ENCODE measurements at places on chromosomes 12 and 14.

GRCh38 chr14:100679707-100680438 is 46.8 kb upstream of the DLK1 start:
- no peak for DNase-seq

DNA sequence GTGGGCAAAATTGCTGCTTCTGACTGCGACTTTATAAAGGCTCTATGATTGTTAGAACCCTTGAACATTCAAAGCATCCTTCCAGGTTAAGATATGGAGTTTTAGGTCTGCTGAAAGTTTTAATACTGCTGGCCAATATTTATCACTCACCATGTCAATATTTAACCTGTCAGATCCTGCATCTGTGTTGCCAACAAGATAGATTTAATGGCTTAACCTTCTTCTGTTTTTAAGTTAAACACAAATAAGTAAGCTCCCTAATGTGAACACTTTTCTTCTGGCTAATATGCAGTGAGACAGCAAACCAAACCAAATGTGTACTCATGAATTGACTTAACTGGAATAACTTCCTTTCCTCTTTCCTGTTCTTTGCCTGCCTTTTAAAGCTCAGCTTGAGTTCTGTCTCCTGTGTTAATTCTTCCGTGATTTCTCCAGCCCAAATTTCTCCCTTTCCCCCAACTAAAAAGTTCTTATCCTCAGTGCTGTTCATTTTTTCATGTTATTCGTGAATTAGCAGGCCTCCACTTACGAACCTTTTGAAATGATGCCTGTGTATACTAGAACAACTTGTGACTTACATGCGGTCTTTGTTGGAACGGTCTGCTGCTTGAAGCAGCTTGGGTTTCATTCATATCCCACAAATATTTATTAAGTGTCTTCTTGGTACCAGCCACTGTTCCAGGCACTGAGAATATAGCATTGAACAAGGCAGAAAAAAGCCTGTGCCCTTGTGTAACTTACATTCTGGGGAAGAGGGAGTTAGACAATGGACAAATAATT is 9.1 kb downstream of the FBXW8 start:
- DNase-seq = no peak

DNA sequence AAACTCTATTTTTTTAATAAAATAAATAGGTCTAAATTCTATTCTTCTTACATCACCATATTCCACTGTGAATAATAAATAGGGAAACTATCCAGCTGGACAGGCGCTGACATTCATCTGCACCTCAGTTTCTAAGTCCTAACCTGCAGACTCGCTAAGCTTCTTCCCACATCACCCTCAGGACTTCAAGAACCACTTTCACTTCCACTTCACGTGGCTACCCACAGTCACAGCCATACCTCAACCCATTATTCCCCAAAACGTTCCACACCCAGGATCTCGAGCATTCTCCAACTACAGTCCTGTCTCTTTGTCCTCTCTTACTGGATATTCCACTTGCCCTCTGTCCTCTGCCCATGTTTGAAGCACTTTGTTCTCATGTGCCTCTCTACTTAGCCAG is 71.1 kb downstream of the C2CD5 start:
- no peak for DNase-seq

GRCh38 chr12:104455578-104456416 is 951 bp upstream of the CHST11 start:
- DNase-seq = no peak

GRCh38 chr14:56886471-56887062 is 76.3 kb upstream of the OTX2 start:
- DNase-seq = no peak

DNA sequence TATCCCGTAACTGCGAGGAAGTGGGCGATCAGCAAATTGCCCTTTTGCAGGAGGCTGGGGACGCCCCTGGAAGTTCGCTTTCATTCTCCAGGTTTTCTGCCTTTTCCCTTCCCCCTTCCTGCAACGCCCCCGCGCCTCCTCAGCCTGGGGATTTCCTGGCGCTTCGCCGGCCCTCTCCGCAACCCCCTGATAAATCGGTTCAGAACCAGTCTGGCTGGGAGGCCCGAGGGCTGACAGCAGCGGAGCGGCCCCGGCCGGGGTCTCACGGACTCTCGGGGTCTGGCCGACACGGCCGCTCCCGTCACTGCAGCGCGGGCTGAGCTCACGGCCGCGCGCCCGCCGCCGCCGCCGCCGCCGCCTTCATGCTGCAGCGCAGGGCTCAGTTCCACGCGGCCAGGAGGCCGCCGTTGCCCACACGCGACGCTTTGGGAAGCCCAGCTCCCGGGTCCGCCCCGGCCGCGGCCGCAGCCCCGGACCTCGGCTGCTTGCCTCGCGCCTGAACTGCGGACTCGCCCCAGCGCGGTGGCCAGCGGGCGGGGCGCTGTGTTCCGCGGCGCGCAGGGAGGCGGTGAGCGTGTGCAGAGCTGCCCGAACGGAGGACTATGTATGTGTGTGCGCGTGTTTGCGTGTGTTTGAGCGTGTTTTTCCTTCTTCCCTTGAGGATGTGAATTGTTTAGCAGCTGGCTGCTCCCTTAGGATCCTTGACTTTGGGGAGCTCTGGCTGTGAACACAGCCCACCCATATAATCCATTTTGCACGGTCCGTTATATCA is at the start of gene LRFN5:
Gene LRFN5 (plus strand): TSS at position 345 of the 772 bp plus-strand sequence.
- no peak for DNase-seq

DNA sequence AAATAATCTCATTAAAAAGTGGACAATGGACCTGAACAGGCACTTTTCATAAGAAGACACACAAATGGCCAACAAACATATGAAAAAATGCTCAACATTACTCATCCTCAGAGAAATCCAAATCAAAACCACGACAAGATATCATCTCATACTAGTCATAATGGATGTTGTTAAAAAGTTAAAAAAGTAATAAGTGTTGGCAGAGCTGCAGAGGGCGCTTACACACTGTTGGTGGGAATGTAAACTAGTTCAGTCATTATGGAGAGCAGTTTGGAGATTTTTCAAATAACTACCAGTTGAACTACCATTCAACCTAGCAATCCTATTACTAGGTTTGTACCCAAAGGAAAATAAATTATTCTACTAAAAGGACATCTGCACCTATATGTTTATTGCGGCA is 47.2 kb downstream of the FOXG1 start:
- no peak for DNase-seq

DNA sequence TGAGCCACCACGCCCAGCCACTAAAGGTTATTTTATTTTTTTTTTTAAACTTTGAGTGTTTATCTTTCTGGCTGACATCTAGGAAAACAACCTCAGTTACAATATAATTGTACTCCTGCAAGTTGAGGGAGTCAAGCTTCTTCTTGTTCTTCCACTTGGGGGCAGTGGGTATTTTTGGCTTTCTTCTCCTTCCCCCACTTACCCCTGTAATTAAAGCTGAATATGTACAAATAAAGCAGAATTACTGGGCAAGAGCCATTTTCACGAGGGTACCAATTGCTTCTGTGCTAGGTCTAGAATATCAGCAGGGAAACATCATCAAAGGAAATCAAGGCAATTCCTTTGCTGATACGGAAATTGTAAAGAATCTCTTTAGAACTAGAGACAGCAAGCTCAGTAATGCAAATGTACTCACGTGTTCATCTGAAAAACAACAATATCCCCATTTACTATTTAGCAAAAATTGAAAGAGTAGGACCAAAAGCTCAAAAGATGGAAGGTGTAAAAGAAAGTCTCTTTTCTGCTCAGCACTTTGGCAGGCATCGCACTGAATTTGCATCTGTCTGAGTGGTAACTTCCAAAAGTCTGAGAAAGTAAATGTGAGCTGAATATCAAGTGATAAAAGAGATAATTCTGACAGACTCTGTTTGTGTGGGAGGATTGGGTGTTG is 72.8 kb downstream of the TAOK3 start:
- DNase-seq = no peak

GRCh38 chr12:5236022-5236640 is 192.5 kb downstream of the KCNA5 start:
- no peak for DNase-seq

- DNase-seq = no peak
Observed at GRCh38 chr14:23183479-23183878, at the start of gene SLC7A8. Gene SLC7A8 (minus strand): TSS chr14:23183660. CDS start chr14:23182914, 746 bp downstream.

- no peak for DNase-seq
Observed at GRCh38 chr12:105110851-105111250, 3.3 kb downstream of the WASHC4 start.

DNA sequence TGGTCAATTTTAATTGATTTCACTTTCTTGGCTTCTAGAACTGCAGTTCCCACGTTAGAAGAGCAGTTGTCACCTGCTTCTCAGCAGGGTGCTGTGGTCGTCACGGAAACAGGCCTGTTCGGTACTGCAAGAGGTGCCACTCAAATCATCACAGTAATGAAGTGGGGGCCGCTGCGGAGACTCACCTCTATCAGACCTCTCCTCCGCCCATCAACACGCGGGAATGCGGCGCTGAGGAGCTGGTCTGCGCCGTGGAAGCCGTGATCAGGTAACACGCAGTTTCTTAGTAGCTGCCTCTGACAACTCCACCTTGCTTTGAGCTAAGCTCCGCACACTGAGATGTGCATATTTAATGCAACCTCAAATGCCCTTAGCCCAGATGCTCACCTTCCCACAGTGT is 107.2 kb downstream of the UNC79 start:
- DNase-seq = no peak

DNA sequence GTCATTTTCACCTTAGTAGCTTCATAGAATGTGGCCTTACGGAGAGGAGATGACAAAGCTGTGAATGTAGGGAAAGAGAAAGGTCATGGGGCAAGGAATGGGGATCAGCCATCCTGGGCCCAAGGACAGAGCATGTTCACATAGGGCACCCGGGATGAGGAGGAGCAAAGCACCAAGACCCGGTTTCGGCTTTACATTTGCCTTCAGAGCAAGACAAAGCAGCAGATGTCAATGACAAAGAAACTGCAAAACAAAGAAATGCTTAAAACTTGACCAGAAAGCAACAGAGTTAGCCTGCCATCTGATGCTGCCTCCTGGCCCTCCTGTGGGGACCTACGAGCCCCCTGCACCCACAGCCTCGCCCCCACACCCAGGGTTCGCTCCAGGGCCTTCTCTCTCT is 249.2 kb downstream of the SLC41A2 start:
- no peak for DNase-seq

DNA sequence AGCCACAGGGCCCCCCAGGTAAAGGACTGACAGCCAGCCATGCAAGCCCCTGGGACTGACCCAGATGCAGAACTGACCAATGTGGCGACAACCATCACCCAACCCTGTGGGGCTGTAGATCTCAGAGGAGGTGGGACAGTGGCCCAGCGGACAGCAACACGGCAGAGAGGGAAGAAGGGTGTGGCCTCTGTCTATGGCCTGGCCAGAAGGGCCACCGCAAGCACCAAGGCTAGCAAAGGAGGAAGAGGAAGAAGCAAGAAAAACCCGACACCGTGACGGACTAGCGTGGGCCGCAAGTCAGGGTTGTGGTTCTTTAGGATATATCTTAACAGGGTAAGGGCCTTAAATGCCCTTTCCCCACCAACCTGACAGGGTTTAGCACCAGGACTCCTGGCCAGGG is 71.2 kb downstream of the ITPK1 start:
- DNase-seq = no peak

- DNase-seq = no peak
Observed at GRCh38 chr12:19819231-19819630, 379.9 kb downstream of the AEBP2 start.

- DNase-seq = no peak
Observed at GRCh38 chr12:104593482-104593881, 136.7 kb downstream of the CHST11 start.

- DNase-seq = no peak
Observed at GRCh38 chr14:54085232-54085761, 128.7 kb upstream of the BMP4 start.

GRCh38 chr12:110307372-110307771 is 26.3 kb downstream of the ATP2A2 start:
- DNase-seq = no peak

- DNase-seq = no peak
Observed at GRCh38 chr14:38206689-38207376, 871 bp upstream of the SSTR1 start.

DNA sequence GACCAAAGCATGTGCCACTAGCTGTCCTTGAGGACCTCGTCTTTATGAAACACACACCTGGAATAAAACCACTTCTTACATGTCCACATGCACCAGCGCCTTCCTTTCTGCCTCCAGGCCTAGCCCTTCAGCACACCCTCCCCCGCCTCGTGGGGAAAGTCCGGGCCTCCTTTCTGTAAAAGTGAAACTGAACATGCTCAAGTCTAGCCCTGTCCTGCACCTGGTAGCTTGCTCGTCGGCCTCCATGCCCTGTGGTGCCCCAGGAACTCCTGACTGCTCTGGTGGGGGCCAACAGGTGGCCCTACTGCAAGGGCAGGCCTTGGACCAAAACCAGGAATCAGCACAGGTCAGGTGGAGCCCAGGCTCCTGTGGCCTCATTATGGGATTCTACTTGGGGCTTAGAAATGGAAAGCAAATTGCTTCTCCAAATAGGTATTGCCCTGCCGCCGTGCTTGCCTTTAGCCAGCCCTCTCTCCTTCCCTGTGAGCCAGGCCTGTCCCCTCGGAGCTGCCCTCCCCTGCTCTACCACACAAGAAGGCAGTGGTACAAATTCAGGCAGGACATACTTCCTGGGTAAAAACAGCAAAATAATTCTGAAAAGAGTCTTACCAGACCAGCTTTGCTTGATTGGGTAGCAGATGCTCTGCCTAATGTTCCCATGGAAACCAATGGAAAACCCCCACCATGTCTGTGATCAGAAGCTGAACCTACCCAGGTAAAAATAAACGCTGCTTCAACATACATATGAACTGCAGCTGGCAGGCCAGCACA is 43.5 kb downstream of the ERH start:
- DNase-seq = no peak

DNA sequence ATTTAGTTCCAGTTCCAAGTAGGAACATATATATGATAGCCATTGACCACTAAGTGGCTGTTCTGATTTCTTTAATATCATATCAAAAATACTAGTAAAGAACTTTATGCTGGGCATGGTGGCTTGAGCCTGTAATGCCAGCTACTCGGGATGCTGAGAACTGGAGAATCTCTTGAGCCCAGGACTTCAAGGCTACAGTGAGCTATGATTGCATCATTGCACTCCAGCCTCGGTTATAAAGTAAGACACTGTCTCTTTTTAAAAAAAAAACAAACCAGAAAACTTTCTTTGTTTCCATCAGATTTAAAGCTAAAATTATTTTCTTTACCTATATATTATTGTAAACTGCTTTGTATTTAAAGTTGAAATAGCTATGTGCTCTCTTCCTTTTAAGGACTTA is 127.0 kb downstream of the SCAF11 start:
- DNase-seq = no peak

GRCh38 chr14:69606258-69607184 is 4.9 kb upstream of the SUSD6 start:
- DNase-seq = no peak

DNA sequence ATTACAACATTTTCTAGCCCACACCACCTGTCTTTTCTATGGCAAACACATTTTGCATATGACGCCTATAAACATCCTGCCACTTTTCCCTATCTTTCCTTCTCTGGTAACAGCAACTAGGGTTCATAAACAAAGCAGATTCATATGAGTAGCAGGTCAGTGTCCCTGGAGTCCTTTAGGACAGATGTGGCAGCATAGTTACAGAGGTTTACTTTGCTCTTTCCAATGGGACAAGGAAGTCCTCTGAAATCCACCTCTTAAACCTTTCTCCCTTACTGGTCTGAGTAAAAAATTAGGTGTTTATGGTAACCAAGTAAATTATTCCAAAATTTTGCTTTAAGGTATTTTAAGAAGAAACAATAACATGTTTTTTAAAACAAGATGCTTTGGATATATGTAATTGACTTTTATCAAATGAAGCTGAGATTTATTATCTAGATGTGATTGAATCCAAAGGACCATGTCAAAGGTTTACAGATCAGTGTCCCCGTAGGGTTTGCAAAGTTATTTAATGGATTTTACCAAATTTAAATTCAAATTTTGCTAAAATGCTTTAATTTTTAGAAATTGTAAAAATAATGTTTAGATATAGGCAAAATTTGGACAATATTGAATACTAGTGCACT is 79.2 kb upstream of the PAWR start:
- DNase-seq = no peak

Data from NCI-H187 treated with DMSO at 0.1 percent for 48 hours (cell line).